ENCODE measurements at places on chromosomes 11 and 22. TPM values are rescaled to one million over a fixed set of nuclear protein-coding genes. Genes with fewer than 3 reads are reported as not detected.

The OR4D5 gene
- not detected for total RNA-seq

The NUP160 gene
- total RNA-seq, result 18.5 TPM

The OR5B12 gene
- not detected for total RNA-seq

The OR4A47 gene
- total RNA-seq, result not detected

The TECTA gene
- total RNA-seq, result 0.97 TPM

The MRPL40 gene
- total RNA-seq, result 29.9 TPM

The PPP1R14B gene
- 75.6 TPM for total RNA-seq

The RELT gene
- 2.3 TPM for total RNA-seq

All from esophagus muscularis mucosa (tissue), 4 donors.